Stimulated activated CD4-positive, alpha-beta T cell treated with anti-CD3 and anti-CD28 coated beads, Interleukin-4, amount 100 ng/mL, for 1 hour (primary cell): ENCODE measurements at places on chromosomes 12 and 14.

GRCh38 chr14:60753264-60754119, 18.9 kb downstream of the MNAT1 start:
- peak; percentile 13 for DNase-seq

GRCh38 chr12:13144266-13144828, 40.9 kb upstream of the GSG1 start:
- no peak for DNase-seq

GRCh38 chr12:120640861-120641833, 721 bp downstream of the CABP1 start:
- peak; percentile 58 for DNase-seq

DNA sequence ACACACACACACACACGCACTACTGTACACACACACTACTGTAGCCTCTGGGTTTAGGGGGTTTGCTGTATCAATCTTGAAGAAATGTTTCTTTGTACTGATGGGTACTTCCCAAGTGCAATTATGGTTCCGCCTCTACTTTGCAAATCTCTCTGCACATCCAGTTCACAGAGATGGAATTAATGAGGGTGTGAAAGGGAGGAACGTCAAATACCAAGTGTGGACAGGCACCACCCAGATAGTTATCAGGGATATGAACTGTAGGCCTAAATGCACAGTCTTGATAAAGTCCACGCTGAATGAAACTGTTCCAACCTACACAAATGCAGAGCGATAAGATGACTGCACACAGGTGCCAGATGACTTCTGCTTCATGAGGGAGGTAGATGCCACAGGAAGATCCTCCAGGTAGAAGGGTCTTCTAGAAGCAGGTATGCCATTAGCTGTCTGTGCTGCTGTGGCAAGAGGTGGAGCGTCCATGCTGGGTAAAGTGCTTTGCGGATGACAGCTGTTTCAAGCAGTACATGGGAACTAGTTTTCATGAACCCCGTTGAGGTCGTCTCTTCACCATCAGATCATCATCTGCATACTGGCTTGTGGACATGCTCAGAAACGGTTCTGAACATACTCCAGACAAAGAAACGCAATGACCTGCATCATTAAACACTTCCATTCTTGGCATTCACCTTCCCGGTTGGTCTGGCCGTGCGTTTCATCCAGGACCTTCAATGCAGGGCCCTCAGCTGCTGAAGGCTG, 314.3 kb upstream of the RTL1 start:
- DNase-seq = no peak

DNA sequence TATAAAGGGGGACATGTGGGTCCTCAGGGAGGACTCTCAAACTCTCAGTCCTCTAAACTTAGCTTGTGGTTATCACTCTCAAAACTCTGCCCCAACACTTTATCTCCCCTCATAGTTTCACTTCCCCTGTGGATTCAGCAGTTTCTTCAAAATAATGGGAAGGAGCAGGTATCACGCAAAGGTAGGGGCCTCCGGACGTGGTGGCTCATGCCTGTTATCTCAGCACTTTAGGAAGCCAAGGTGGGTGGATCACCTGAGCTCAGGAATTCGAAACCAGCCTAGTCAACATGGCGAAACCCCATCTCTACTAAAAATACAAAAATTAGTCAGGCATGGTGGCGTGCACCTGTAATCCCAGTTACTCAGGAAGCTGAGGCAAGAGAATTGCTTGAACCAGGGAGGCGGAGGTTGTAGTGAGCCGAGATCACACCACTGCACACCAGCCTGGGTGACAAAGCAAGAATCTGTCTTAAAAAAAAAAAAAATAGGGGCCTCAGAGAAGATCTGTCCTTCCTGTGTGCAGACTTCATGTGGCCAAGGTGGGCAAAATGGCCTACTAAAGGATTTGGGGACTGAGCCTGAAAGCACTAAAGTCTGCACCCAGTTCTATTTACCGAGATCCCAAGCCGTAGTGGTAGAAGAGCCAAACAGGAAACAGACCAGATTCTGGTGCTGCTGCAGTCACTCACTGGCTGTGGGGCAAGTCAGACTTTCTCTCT, 6.4 kb downstream of the ITGB7 start:
- DNase-seq = no peak

- no peak for DNase-seq
These were observed 46.2 kb upstream of the CCDC91 start for GRCh38 chr12:28144059-28144458.
